ENCODE measurements at places on chromosomes 4 and X. TPM values are rescaled to one million over a fixed set of nuclear protein-coding genes. Genes with fewer than 3 reads are reported as not detected.

GRCh38 chr4:36523182-36523581 lies 241.8 kb downstream of the DTHD1 start:
- DNase-seq = no peak

Gene MAGEA2
- not detected for total RNA-seq

- no peak for DNase-seq
Measured at GRCh38 chr4:147733716-147734344, 1.9 kb downstream of the ARHGAP10 start.

DNA sequence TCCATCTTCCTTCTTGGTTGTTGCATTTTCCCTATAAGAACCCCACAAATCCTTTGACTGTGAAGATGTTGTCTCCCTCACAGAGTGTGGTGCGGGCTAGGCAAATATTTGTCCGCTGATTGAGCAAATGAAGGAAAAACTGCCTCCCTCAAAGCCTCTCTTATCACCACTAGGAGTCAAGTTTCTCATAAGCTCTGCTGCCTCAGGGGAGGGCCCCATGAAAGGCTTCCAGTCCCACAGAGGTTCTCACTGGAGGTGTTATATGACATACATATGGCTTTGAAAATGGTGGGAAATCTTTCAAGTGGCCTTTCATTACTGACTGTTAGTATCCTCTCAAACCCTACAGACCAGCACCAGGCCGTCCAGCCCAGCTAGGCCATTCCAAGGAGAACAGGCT lies 9.3 kb downstream of the VGLL1 start:
- DNase-seq = no peak

DNA sequence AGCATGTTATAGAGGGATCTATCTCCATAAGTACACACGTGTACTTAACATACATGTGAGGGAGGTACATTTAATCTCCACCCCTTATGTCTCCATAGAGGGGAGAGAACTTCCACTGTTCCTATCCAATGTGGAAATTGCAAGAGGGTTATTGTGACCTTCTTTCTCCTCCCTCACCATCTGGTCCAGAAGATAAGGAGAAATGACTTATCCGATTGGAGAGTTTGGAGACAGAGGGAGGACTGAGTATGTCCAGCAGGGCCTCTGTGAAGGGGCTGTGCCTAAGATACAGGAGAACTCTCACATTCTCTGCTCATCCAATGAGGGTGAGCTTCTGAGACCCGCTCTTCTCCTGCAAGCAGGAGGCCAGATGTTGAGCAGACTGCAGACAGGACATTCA lies 113.1 kb downstream of the QDPR start:
- no peak for DNase-seq

Gene GAGE2A
- not detected for total RNA-seq

- DNase-seq = no peak
Measured at GRCh38 chrX:155949098-155949497, 48.4 kb upstream of the IL9R start.

Measured in activated naive CD4-positive, alpha-beta T cell treated with anti-CD3 and anti-CD28 coated beads, Interleukin-2, amount 50 U/mL, for 72 hours (primary cell).